ENCODE measurements at places on chromosomes 1 and 21.
A peak's percentile ranks its signal among the peaks of the same experiment; 100 is the strongest.

DNA sequence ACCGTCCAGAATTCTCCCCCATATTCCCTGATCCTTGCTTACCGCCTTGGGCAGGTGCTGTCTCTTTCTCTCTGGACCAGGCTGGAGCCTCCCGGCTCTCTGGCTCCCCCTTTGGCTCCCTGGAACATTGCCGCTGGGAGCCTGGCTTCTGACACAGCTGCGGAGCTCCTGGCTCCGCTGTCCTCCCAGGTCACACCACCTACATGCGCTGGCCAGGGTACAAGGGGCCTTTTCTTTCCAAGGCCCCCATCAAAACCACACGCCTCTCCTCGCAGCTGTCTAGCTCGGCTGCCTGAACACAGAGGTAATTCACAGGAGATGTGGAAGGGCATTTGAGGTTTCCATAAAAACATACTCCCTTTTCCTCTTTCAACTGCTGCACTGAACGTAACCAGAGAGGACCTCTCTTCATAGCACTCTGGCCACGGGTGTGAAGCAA lies 7.5 kb upstream of the ZNF648 start:
- peak; percentile 66 for DNase-seq

- no peak for DNase-seq
Measured at GRCh38 chr1:228968891-228969606, 233.8 kb downstream of the RHOU start.

- DNase-seq: no peak
Measured at GRCh38 chr1:232610192-232610901, 19.6 kb downstream of the SIPA1L2 start.

DNA sequence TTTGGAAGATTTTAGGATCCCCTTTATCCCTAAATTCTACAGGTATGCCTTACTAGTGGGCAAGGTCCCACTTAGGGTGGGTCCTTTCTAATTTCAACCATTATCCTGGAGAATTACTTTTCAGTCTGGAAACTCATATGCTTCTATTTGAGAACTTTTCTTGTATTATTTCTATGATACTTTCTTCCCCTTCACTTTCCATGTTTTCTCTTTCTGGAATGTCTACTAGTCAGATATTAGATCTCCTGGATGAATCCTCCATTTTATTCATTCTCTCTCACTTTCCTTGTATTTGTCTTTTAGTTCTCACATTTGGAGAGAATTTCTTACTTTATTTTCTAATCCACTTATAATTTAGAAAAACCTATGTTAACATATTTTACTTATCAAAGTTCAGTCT lies 83.9 kb upstream of the SIPA1L2 start:
- DNase-seq: no peak

GRCh38 chr1:162327788-162328165 lies 48.9 kb downstream of the SPATA46 start:
- DNase-seq: no peak

- peak; percentile 87 for DNase-seq
Measured at GRCh38 chr1:109483672-109484518, at the start of gene ATXN7L2. ATXN7L2 (plus strand) TSS chr1:109483905; CDS start chr1:109483954, 49 bp downstream.

DNA sequence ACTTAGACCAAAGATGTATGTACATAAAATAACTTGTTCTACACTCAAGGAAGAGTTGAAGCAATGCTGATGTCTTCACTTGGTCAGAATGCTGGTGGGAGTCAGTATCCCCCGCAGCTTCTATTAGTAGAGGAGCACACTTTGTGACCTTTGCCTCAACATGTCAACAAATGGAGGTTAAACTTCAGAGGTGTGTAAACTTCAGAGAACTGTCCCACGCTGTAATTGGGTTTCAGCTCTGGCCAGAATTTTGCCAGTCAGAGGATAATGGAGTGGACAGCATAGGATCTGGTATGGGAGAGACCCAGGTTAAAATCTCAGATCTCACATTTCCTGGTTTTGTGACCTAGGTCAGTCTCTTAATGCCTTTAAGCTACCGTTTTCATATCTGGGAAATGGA lies 107.6 kb upstream of the ZNF644 start:
- no peak for DNase-seq

GRCh38 chr21:23968008-23968407 lies 1639.3 kb downstream of the MRPL39 start:
- DNase-seq: no peak

GRCh38 chr1:229579059-229579673 lies 20.7 kb upstream of the ABCB10 start:
- DNase-seq: peak; percentile 65

DNA sequence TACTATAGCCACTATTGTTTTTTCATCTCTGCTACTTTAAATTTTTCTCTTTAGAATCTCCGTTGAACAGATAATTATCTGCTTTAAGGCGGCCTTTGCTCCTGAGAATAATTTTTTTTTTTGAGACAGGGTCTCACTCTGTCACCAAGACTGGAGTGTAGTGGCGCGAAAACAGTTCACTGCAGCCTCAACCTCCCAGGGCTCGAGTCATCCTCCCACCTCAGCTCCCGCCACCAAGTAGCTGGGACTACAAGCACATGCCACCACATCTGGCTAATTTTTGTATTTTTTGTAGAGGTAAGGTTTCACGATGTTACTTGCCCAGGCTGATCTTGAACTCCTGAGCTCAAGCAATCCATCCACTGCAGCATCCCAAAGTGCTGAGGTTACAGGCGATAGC lies 28.6 kb downstream of the TRIT1 start:
- DNase-seq: no peak

DNA sequence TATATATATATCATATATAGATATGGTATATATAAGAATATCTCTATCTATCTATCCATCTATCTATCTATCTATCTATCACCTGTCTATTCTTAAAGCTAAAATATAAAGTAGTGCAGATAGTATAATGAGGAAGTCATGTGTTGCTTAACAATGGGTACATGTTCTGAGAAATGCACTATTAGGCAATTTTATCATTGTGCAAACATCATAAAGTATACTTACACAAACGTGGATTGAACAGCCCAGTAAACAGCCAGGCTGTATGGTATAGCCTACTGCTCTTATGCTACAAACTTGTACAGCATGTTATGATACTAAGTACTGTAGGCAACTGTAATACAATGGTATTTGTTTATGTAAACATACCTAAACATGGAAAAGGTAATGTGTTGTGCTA lies 621.0 kb upstream of the NCAM2 start:
- no peak for DNase-seq

- DNase-seq: no peak
Measured at GRCh38 chr21:39121600-39122355, 61.5 kb downstream of the PSMG1 start.

DNA sequence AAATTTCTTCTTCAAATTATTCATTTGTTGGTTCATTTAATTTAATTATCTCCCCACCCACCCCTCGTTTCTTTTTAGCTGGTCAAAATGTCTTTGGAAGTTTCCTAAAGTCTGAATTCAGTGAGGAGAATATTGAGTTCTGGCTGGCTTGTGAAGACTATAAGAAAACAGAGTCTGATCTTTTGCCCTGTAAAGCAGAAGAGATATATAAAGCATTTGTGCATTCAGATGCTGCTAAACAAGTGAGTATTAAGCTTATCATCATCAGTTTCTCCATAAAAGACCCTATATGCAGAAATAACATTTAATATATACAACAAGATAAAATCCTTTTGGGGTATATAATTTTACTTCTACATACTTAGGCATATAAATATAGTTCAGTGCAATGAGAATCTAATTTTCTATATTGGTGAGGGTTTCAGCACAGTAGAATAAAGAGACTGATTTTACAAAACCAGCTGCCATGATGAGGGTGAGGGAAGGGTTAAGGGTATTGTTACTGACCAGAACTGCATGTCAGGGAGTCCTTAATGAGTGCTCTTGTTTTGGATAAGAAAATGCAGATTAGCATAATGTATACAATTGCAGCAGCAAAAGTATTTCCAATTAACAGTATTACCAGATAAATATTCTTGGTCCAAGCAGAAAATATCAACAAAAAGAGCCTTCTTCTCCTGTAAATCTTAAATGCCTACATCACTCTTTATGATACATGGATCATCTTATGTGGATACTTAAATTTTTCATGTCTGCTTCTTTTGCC lies 2.8 kb downstream of the RGS1 start:
- DNase-seq: no peak

DNA sequence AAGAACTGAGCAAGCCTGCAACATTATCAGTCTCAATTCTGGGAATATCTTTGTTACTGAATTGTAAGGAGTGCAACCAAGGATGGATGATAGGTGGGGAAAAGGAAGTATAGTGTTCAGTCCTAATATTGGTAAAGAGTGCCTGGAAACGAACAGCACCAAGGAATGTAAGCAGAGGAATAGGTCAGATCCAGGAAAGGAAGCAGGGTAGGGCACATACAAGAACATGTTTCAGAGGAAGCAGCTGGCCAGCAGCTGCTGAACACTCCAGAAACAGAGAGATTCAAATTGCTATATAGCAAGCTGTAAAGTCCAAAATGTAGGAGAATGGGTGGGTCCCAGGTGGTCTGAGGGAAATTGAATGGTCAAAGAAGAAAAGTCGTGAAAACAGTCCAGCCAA lies 37.9 kb downstream of the CRB1 start:
- no peak for DNase-seq

Measured in Kasumi-1 (cell line).